ENCODE measurements at places on chromosomes 16 and 17.

DNA sequence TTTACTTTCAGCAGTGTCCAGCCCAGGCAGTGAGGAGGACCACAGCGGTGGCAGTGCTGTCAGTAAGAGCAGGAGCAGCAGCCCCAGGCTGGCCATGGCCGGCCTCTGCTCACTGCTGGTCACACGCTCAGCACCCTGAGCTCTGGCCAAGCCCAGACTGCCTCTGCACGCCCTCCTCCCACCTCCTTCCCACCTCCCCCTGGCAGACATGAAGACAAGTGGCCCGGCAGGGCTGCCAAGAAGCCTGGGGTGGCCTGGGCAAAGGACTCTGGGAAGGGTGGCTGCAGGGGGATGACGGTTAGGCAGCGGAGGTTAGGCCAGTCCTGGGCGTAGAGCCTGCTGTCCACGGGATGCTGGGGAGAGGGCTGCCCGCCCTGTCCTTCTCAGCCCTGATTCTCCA is at the start of gene C16orf89:
Gene C16orf89 (minus strand): TSS at position 144 of the 400 bp plus-strand sequence. CDS start 48 bp downstream, at position 96.
- DNase-seq, result no peak

GRCh38 chr16:83609178-83609577 is 198.6 kb upstream of the HSBP1 start:
- DNase-seq, result no peak

DNA sequence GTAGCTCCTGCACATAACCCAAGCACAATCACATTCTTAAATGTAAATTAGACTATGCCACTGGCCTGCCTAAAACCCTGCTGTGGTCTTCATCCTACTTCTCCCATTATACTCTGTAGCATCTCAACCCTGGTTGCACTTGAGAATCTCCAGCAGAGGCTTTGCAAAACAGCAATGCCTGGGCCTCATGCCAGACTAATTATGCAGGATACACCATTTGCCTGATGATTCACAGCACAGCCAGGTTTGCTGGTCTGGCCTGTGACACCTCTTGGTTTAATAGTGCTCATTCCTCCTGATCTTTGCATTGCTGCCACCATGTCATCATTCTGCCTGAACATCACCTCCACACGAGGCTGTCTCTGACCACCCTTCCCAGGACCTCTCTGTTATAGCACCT is 491.9 kb upstream of the TOM1L1 start:
- no peak for DNase-seq

DNA sequence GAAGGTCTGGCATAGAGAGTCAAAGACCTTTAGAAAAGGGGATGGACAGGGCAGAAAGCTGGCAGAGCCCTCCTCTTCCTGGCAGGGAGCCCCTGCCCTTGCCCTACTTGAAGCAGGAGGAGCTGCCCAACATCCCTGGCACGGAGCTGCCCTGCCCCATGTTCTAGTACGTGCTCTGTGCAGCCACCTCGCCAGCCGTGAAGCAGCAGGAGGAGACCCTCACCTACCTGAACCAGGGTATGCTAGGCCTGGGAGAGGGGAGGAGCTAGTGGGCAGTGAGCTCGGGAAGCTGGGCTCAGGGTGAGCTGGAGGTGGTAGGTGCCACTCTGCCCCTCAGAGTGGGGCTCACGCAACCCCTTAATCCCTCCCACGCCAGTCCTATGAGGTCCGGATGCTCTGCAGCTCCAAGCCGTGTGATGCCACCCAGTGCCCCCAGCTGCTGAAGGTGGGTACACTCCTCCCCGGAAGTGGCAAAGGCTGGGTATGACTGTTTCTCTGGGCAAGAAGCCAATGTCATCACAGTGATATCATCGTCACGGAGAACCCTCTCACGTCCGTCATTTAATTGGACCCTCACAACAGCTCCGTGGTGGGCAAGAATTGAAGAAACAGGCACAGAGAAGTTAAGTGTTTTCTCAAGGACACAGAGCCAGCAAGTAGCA is 12.7 kb upstream of the STAC2 start:
- DNase-seq, result no peak

DNA sequence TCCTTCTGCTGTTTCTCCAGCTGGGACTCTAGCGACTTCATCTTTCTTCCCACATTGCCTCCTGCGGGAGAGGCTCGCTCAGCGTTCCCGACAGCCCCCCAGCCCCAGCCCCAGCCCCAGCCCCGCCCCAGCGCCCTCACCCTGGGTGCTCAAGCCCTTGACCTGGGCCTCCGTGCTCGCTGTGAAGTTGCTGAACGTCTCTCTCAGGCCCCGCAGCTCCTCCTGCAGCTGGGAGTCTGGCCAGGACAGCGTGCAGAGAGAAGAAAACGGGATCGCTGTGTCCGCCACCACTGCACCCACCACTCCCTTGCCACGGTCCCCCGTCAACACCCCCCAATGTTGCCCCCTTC is 2.4 kb downstream of the ASGR1 start:
- no peak for DNase-seq

DNA sequence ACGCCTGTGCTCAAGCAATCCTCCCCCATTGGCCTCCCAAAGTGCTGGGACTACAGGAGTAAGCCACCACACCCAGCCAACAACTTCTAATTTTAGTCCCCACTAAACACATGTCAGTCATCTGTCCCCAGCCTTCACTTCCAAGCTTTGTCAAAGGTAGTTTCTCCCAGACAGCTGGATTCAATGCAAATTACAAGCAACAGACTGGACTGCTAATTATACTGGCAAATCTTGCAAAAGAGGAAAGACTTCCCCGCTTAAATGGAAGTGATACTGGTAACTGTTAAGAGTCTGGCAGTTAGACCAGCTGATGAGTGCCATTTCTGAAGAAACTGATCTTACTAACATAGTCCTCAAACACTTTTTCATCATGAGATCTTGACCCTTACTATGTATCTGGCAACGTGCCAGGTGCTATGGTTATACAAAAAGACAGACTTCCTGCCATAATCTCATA is 8.2 kb upstream of the GGA2 start:
- DNase-seq, result no peak

DNA sequence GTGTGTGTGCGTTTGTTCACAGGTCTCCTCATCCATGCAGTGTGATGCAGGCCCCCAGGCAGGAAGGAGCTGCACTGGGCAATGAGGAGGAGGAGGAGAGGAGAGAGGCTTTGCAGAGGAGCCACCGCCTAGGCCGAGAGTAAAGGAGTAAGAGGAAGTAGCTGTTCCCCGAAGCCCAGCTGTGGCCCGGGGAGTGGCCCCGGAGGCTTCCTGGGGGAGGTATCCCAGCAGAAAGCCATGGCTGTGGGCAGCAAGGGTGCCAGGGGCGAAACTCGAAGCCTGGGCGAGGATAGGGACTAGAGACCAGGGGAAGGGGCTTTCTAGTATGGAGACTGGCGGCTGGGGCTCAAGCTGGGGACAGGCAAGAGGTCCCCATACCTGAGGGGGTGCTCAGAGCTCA is 12.2 kb downstream of the C16orf95 start:
- no peak for DNase-seq

DNA sequence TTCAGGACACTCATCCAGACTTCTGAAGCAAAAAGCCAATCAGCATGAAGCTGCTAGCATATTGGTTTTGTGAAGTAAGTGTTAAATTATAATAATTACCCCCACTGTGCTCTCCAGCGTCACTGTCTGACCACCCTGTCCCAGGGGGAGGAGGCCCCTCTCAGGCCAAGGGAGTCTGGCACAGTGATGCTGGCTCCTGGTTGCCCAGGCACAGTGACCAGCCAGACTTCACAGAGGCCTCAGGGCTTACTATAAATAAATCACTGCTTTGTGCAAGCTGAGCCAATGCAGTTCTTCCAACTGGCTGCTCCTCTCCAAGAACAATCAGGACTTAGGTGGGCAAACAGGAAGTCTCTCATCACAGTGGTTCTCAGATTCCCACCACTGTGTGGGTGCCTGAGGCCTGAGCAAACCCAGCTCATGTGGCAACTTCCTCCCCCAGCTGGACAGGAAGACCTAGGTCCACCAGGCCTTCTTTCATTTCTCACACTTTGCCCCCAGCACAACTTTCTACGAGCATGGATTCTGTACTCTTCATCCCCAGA is 1.7 kb upstream of the DBNDD1 start:
- no peak for DNase-seq

- no peak for DNase-seq
Measured at GRCh38 chr16:82801361-82801760, 174.6 kb downstream of the CDH13 start.

DNA sequence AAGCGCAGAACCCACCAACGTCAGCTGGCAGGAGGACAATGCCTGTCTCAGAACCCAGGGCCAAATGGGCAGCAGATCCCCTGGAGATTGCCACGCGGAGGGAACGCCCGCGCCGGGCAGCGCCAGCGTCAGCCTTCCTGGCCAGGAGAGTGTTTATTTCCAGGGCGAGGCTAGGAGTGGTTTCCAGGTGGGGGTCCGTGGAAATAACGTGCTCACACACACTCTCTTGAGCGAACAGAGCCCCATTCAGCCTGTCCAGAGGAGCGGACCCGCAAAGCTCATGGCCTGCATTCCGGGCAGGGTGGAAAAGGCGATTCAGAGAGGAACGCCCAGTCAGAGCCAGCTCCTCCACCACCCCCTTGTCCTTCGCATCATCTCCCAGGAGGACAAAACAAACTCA is 40.3 kb downstream of the SDK2 start:
- DNase-seq, result no peak

- no peak for DNase-seq
Measured at GRCh38 chr16:14496786-14497185, 133.3 kb downstream of the PARN start.

DNA sequence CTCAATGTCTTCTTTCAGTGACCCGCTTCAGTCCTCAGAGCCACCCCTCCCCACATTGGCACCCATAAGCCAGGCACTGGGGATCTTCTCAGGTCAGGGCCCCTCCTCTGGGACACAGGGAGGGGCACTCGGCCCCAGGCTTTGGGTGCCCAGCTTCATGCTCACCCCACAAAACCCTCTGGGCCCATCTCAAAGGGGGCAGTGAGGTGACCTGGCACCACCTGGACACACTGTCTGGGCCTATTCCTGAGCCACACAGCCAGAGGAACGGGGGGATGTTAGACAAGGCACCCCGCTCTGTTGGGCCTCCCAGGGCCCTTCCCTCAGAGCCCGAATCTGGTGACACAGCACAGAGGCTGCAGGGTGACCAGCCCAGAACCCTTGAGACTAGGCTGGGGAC is 36.1 kb downstream of the TNFRSF13B start:
- DNase-seq, result no peak

GRCh38 chr17:1365445-1366039 is 34.5 kb downstream of the YWHAE start:
- DNase-seq, result peak; percentile 77
